GM23338 (cell line): ENCODE measurements at places on chromosomes 4 and X.
A peak's percentile ranks its signal among the peaks of the same experiment; 100 is the strongest.

DNA sequence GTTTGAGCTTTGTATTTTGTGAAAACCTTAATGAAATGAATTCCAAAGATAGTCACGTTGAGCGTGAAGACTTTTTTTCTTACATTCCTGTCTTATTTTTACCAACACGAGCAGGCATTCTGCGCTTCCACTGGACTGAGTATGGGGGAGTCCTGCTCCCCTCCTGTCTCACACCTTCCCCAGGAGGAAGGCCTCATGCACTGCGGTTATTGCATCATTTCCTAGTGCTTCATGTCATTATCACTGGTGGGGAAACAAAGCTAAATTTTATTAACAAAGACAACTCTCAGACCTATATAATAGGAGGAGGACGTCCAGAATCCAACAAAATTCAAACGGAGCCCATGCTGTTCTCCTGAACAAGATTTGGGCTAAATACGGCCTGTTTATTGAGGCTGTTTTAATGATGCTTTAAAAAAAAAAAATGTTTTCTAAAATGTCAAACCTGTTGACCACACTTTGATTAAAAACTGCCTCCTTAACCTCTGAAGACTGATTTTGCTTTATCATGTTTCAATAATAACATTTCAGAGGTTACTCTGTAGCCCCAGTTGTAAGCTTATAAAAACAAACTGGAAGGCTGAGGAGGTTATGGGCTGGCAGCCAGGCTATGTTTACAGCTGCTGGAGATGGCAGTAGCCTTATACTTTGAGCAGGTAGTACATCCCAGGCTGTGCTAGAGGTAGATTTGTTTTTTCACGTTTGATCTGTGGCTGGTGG is 118.0 kb downstream of the SOWAHB start:
- DNase-seq: no peak

- no peak for DNase-seq
Observed at GRCh38 chr4:4406455-4407298, 19.8 kb downstream of the NSG1 start.

DNA sequence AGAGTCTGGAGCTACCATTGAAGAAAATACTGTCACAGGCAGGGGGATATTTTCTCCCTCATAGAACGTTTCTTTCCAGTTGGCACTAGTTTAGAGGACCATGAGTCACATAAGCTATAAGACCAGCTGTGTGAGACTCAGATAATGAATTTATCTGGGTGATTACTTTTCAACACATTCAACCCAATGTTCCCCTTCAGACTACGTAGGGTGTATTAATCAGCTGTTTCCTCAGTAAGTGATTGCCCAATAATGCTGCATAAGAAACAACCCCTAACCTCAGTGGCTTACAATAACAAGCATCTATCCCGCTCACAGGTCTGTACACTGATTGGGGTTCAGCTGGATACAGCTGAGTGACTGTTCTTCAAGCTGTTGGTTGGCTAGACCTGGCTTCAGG is 38.1 kb downstream of the CBLL2 start:
- no peak for DNase-seq

DNA sequence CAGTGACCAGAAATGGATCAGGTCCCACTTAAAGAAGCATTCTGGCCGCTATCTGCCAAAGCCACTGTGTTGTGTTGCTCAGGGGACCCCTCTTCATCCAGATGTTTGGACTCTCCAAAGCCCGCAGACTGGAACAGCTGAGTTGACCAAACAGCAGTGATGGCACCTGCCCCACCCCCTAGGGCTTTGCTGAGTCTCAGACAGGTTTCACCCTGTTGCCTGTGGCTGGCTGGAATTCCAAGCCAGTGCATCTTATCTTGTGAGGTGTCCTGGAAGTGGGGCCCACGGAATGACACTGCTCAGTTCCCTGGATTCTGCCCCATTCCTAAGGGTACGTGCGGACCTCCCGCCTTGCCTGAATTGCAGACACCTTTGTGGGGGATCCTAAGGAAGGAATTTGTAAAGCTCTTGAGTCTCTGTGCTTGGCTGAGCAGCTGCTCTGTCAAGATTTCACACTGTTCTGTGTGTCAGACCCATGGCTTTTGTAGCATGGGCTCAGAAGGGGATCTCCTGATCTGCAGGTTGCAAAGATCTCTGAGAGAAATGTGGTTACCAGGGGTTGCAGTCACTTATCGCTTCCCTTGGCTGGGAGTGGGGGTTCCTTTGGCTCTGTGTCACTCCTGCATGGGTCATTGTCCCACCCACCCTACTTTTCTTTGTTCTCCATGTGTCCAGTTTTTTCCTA is 1707.9 kb upstream of the PCDH10 start:
- no peak for DNase-seq

DNA sequence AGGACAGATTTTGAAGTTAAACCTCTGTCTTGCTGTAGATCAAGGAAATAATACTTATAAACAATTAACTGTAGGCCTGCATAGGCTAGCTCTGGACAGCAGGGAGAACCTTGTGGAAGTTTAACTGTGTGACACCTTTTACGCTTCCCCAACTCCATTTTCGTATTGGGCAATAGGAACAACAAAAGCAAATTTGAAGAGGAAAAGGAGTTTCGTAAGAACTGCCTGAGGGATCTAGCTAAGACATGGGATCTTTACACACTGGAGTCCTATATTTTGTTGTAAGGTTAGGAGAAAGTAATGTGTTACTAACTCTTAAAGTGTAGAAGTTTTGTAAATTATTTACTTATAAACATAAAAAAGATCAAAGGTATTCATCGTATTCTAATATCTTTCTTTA is 324.9 kb upstream of the CASK start:
- DNase-seq: no peak

- no peak for DNase-seq
Observed at GRCh38 chrX:13005661-13006473, 31.0 kb downstream of the TMSB4X start.

DNA sequence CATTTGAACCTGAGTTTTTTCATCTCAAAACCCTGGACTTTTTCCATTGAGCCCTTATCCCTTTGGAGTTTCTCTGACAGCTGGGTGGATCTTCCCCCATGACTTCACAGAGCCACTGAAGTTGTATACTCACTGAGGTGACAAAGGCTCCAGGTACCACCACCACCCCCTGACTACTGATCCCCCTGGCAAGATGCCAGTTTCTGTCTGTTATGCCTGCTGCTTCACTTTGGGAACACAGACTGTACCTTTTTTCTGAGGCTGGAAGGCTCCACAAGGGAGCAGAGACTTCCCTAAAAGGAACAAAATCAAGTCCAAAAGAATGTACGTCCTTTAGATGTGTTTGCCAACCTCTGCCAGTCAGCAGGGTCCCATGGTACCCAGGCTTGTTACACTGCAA is 160.3 kb upstream of the JADE1 start:
- no peak for DNase-seq

DNA sequence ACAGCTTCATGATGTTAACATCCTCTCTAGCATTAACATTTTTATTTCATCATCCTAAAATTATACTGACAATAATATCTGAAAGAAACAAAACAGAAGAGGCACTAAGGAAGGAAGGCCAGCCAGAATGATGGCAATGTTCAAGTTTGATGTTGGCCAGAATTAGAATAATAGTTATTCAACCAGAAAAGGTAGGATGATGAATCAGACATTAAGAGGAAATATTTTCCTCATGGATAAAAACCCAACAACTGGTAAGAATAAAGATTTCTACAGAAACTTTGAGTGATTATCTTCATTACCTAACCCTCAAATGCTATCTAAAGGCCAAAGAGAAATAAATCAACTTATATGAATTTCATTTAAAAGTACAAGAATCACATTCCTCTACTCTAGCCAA is 105.2 kb downstream of the PDE5A start:
- no peak for DNase-seq

- no peak for DNase-seq
Observed at GRCh38 chrX:133956570-133957340, 28.6 kb downstream of the GPC3 start.

- DNase-seq: peak; percentile 85
Observed at GRCh38 chrX:137574102-137574783, 8.3 kb downstream of the ZIC3 start.

- no peak for DNase-seq
Observed at GRCh38 chr4:155946486-155946885, 7.2 kb downstream of the CTSO start.

- no peak for DNase-seq
Observed at GRCh38 chr4:147286846-147287587, 193.9 kb upstream of the EDNRA start.

GRCh38 chr4:153619811-153620210 is 64.3 kb upstream of the TLR2 start:
- DNase-seq: no peak

- no peak for DNase-seq
Observed at GRCh38 chr4:149279776-149280175, 535.9 kb downstream of the IQCM start.

DNA sequence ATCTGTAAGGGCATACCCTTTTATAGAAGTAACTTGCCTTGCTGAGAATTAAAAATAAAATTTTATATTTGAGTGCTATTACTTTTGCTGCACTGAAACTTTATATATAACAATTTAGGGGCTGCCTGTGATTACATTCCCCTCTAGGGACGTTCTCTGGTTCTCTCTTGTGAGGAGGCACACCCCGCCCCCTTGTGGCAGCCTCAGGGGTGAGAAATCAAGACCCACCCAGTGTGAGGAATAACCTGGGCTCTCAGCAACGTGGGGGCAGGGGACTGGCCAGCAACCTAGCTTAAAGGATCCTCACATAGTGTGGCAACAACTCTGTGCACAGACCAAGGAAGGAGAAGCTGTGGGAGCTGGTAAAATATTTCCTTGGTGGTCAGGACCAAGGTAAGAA is 43.7 kb downstream of the MAGEA9 start:
- peak; percentile 56 for DNase-seq

DNA sequence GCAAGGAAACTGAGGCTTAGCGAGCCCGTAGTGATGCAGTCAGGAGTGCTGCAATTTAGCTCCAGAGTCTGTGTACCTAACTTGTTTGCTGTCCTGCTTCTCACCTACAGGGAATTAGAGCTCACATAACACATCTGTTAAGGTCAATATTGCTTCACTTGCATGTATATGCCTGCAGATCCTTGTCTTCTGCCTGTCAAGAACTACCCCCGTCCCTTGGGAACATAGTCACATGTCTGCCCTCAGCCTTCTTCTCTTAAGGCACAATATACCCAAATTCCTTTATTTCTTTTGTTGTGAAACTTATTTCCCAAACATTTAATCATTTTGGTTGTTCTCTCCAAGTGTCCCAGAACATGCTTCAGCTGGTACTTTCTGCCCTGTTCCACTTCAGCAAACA is 103.3 kb upstream of the LEF1 start:
- no peak for DNase-seq

DNA sequence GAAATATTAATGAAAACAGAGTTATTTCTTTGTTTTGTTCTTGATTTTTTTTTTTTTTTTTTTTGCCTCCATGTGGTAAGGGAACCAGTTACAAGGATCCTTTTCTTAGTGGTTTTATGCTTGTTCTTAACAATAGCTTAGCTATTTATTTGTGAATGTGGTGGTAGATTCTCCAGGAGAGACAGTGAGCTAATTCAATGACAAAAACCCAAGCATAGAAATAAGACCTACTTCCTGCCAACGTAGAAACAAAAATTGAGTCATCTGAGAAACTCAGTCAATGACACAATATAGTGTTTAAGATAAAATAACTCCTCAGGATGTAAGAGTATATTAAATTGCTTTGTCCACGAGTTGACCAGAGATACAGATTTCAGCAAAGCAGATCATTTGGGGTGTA is 863.8 kb upstream of the PABPC4L start:
- DNase-seq: no peak

DNA sequence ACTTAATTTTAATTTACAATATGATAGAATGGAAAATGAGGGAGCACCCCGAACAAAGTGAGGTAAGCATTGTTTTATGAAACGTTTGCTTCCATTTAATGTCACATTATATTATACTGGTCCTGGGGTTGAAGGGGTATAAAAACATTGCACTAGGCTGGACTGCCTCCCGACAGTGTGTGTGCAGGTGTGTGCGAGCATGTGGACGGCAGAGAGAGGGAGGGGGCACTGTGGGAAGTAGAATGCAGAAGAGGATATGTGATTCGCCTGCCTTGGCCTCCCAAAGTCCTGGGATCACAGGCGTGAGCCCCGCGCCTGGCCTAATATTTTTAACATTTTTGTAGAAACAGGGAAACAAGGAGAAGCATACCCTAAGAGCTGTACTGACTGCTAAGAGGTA is 36.0 kb downstream of the IRF2 start:
- DNase-seq: no peak

DNA sequence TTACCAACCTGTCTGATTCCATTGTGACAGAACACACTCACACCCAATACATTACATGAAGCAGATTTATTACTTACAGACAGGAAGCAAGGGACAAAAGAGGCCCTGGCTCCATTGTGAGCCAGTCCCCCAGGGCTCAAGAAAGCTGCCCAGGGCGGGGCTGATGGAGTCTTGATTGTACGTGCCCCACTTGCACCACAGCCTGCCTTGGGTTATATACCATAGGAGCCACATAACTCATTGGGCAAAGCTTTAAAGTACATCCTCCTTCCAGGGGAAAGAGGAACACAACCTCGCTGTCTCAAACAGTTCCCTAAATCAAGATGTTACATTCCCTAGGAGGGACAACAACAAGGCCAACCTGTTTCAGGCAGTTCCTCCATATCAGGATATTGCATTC is 3.4 kb upstream of the ZRSR2 start:
- no peak for DNase-seq

DNA sequence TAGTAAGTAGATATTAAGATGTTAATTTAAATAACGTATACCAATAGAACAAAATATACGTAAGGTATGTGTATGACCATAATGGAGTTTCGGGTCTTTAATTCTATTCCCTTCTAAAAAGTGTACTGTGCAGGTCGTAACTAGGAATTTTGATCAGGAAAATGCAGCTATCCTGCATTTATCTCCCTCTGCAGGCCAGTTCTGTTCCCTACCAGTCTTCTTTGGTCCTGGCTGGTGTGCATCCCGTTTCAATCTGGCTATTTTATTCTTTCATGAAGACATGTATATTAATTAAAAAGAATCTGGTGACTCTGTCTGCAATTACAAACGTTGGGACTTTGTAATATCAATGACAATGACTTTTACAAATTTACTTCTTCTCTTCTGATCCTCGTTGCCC is 534.1 kb upstream of the AADAT start:
- peak; percentile 2 for DNase-seq

DNA sequence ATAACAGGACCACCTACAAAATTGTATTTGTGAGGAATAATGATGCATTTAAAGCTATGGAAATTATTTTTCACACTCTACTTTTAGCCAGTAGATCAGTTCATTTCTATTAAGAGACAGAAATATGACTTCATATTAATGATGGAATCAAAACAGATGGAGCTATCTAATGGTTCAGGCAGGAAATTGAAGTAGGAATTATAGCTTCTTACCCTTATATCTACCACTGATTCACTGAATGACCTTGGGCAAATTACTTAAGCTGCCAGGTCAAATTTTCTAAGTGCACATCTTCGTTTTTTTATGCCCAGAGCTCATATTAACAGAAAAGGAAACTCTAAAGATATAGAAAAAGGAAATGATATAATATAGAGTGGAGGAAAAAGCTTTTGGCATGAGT is 323.1 kb downstream of the PCDH10 start:
- no peak for DNase-seq
